ENCODE measurements at places on chromosomes 1 and 21. TPM values are rescaled to one million over a fixed set of nuclear protein-coding genes. Genes with fewer than 3 reads are reported as not detected.

Gene KRTAP25-1
- not detected for total RNA-seq

Gene TGFBR3
- total RNA-seq, result 12.5 TPM

Gene NBPF20
- 2.2 TPM for total RNA-seq

Gene IL12RB2
- not detected for total RNA-seq

Gene NECTIN4
- 0.53 TPM for total RNA-seq

Gene ACKR1
- not detected for total RNA-seq

Gene KLF17
- not detected for total RNA-seq

Gene HAPLN2
- total RNA-seq, result not detected

Gene RNPC3
- total RNA-seq, result 3.6 TPM

Gene SYCP1
- total RNA-seq, result not detected

Gene PRAMEF33
- total RNA-seq, result not detected

Gene LRIF1
- total RNA-seq, result 15.4 TPM

Gene C1orf198
- total RNA-seq, result 13.8 TPM

Data from pulmonary artery endothelial cell (primary cell).